ENCODE measurements at places on chromosomes 2 and 18.

DNA sequence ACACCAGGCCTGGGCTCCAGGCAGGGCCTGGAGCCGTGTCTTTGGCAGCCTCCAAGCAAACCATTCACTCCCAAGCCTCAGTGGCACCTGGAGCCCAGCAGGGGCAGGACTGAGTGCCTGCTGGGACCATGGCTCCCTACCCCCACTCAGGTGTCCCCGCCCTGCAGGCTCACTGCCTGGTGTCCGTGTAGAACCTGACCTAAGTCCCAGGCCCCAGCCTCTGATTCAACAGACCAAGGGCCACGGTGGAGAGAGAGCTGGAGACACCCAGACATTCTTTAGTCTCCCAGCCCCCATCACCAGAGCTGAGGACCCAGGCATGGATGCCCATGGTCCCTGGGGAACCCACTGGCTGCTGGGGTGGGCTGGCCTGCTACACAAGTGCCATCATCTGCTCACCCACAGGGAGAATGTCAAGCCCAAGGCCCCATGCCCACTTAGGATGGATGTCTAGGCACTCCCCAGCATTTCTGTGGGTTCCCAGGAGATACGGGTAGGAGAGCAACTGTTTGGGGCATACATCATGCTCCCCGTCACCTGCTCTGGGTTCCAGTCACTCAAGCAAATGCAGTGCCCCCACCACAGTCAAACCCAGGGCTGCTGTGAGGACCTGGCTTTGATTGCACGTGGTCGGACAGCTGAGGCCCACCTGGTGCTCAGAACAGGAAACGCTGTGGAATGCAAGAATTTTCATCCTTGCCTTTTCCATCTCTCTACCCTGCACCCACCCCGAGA is 42.9 kb upstream of the ATG16L1 start:
- peak; percentile 10 for DNase-seq

DNA sequence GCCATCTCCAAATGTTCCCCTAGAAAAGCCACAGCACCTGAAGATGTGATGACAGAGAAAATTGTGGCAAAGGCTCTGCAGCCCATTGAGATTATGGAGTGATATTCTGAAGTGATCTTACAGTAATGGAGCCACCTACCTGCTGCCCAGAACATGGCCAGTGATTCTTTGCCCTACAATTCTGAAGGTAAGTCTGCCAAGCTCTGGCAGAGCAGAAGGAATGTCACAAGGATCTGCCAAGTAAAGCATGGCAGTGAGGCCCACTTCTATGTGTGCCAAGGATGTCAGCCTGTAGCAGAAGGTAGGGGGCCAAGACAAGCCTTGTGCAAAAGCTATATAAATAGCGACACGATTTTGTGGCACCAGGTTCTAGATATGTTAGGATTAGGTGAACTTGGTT is 155.1 kb downstream of the RND3 start:
- no peak for DNase-seq

- peak; percentile 47 for DNase-seq
These were observed 37.6 kb upstream of the MCM6 start for GRCh38 chr2:135913727-135914365.

- no peak for DNase-seq
These were observed 258.7 kb downstream of the CDCA7 start for GRCh38 chr2:173613386-173613785.

DNA sequence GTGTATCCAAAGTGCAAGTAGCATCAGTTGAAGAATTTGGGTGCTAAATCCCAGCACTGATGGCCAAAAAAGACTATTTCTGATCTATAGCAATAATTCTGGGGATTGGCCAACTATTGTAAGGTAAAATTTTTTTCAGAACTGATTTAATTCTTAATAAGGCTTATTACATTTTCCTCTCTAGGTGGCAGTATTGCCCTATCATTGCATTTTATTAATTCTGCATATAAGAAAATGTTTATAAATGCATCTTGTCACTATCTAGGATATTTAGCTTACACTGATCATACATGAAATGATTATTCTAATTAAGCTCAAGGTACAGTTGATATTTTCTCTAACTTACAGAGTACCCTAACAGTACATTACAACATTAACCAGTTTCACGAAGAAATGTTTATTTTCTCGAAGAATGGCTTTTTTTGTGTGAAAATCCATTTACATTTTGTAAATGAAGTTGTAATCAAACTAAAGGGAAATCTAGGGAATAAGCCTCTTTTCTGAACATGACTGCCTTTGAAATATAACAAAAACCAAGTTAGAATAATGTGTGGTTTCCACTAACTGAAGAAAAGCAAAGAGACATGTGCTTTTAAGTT is 11.0 kb downstream of the TTN start:
- DNase-seq: peak; percentile 55

- no peak for DNase-seq
These were observed 60.0 kb upstream of the TEX51 start for GRCh38 chr2:126838716-126838985.

- no peak for DNase-seq
These were observed 60.4 kb upstream of the SNTG2 start for GRCh38 chr2:890214-890613.

DNA sequence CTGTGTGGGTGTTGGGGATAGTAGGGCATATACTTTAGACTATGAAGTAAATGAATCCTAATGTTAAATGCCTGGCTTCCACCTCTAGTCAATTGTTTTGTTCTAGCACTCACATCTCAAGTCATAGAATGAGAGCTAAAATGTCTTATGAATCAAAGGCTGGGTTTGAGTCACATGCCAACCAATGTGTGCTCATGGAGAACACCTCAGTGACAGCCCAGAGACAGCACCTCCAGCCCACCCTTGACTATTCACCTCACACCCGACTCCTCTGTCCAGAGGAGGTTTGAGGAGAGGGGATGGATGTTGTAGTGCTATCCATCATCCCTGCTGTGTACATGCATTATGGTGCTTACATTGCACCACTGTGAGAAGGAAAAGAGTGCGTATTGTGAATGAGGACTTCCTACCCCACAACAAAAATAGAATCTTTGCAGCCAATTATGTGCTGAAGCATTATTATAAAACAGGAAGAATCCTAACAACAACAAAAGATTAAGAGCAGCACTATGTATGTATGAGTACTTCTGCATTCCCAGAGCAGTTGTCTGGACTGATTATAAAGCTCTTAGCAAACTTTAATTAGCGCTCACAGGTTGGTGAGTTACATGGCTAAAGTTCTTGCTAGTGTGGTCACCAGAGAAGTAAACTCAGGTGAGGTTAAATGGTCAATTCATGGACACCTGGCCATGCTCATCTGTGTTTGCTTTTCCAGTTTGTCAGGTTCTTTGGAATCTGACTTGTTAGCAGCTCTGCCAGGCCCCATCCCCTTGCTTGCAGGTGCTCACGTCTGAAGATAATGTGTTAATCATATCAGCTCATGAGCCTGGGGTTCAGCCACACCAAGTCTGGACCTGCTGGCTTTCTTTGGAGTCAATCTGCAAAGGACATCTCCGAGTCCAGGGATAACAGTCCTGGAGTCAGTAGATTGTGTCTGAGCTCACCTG is 55.3 kb upstream of the NABP1 start:
- DNase-seq: no peak

DNA sequence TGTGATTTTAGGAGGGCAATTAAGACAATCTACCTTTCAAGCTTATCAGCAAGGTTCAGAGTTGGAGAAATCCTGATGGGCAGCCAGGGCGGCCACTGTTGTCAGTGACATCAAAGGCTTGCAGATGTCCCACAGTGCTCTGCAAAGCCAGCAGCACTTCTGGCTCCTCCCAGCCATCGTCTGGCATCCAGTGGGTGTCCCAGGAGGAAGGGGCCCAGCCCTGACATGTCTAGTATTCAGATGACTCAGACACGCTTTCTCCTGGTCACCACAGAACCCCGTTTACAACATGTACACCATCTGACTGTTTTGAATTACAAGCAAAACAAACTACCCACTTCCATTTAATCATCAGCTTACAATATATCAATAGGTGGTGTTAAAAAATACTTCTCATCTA is 61.4 kb downstream of the CYRIA start:
- DNase-seq: no peak

GRCh38 chr2:206164261-206164862 is 4.7 kb downstream of the EEF1B2 start:
- peak; percentile 49 for DNase-seq

DNA sequence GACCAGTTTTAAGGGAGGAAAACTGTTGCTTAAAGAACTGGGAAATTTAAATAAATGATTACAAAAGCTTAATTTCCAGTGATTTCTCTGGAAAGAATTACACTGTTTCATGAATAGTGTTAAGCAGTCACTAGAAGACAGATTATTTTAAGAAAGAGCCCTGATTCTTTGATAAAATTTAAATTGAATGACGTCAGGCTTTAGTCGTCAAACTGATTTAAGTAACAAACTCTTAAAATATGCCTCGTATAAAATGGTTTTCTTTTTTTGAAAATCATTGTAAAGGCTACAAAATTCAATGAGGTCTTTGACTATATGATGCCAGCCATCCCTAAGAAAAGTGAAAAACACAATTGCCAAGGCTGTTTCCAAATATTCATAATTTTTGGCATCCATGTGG is 465.0 kb downstream of the NR4A2 start:
- no peak for DNase-seq

DNA sequence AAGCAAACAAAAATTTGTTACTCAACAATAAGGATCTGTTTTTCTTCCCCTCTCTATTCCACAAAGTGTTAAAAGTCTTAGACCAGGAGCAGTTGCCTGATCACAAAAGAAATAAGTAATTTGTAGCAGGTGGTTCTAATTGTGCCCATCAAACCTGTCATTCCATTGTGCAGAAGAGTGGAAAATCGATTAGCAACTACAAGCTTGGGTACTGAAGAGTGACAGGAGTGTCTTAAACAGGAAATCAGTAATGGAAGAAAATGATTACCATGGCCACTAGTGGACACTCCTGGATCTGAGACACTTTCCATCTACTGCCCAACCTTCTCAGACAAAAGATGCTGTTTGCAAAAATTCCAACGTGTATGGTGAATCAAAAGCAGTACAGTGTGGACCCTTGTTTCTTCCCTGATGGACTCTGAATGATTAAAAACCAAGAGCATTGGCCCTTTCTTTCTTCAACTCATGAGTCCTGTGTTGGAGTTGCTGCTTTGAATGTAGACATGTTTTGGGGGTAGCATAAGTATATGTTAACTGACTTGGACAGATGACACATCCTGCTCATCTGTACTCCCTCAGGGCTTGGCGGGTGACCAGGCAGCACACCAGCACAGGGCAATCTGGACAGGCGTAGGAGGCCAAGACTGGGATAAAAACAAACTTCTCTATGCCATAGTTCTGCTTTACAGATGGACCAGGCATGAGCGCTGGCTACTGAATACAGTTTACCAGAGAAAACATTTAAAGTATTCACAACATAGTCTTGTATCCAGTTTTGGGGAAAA is 51.9 kb downstream of the PLA2R1 start:
- DNase-seq: no peak

- DNase-seq: no peak
These were observed 117.7 kb upstream of the RAB12 start for GRCh38 chr18:8491516-8491915.

GRCh38 chr2:232815569-232815968 is 39.2 kb upstream of the KCNJ13 start:
- no peak for DNase-seq

GRCh38 chr2:20157193-20157891 is 67.6 kb downstream of the SDC1 start:
- DNase-seq: peak; percentile 56

- DNase-seq: peak; percentile 60
These were observed 1346.2 kb downstream of the SUCLG1 start for GRCh38 chr2:83112858-83113257.

GRCh38 chr2:189536830-189537229 is 43.8 kb downstream of the SLC40A1 start:
- no peak for DNase-seq

- no peak for DNase-seq
These were observed 25.2 kb downstream of the MYCN start for GRCh38 chr2:15965564-15966019.

GRCh38 chr2:80392441-80392840 is 87.9 kb upstream of the LRRTM1 start:
- peak; percentile 79 for DNase-seq
